GM12878 (cell line): ENCODE measurements at places on chromosomes 4 and X.

GRCh38 chr4:64417974-64418373 lies 8.7 kb upstream of the TECRL start:
- DNase-seq: no peak

DNA sequence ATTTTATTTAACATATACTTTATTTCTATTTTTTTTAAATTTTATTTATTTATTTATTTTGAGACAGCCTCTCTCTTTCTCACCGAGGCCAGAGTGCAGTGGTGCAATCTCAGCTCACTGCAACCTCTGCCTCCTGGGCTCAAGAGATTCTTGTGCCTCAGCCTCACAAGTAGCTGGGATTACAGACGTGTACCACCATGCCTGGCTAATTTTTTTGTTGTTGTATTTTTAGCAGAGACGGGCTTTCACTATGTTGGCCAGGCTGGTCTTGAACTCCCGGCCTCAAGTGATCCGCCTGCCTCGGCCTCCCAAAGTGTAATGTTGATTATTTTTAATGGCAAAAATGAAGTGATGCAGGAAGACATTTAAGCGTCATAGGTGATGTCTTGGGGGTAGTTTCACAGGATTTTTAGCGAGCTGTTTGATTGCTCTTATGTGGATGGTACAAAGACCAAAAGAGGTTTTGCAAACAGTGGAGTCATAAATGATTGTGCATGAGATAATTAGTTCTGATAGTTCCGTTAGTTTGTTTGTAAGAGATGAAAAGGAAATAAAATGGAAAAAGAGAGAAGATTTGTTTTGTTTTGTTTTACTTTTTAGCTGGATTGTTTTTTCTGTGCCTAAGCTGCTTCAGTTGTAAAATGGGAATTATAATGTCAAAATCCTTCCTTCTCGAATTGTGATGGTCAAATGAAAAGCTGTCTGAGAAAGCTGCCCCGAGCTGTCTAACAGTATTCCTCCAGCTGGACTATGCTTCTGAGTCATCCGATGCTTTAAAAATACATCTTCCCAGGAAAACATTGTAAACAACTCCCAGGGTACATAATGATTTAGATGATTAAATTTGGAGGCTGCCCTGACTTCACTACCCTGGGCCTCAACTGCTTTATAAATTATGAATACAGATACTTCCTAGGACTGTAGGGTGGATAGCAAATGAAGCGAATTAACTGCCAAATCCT lies 14.7 kb downstream of the RHOH start:
- DNase-seq: no peak

DNA sequence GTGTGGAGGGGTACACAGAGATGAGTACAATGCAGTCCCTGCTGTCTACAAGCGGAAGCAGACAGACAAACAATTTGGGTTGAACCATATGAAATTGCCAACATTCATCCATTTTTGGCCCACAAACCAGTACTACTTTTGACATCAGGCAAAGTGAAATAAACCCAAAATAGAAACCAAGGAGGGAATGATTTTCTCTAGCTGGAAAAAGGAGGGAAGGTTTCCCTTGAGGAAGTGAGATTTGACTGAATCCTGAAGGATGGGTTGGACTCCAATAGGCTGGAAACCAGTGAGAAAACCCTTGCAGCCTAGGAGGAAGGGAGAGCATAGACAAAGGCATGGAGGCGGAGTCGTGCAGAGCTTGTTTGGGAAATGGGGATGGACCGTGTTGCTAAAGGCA lies 63.5 kb upstream of the PJA1 start:
- no peak for DNase-seq

- no peak for DNase-seq
These were observed 85.2 kb upstream of the DCLK2 start for GRCh38 chr4:149993030-149993429.

GRCh38 chrX:56564164-56564885 lies 898 bp downstream of the UBQLN2 start:
- no peak for DNase-seq

- DNase-seq: no peak
These were observed 174.3 kb downstream of the ADGRL3 start for GRCh38 chr4:61374447-61374891.
